Smooth muscle cell of the pulmonary artery (primary cell): ENCODE measurements at places on chromosomes 3 and 15. TPM values are rescaled to one million over a fixed set of nuclear protein-coding genes. Genes with fewer than 3 reads are reported as not detected.

Gene FBXL2
- total RNA-seq, result 17.4 and 27.8 TPM in 2 replicates

Gene NGRN
- total RNA-seq, result 89.4 and 97.8 TPM in 2 replicates

Gene C2CD4A
- total RNA-seq, result 0.36 and 1.4 TPM in 2 replicates

Gene EPB42
- total RNA-seq, result 0.23 TPM in 1 of 2 replicates, not detected in the other

Gene TBC1D21
- not detected in 2 replicates for total RNA-seq

Gene LRRIQ4
- total RNA-seq, result 0.07 TPM in 2 replicates

Gene CCDC54
- not detected in 2 replicates for total RNA-seq

Gene RYR3
- total RNA-seq, result 0.07 TPM in 1 of 2 replicates, not detected in the other

Gene STAC
- 23.2 and 28.2 TPM in 2 replicates for total RNA-seq

Gene NT5DC2
- total RNA-seq, result 117 and 122 TPM in 2 replicates

Gene CCR2
- not detected in 2 replicates for total RNA-seq

Gene PDIA5
- total RNA-seq, result 69.7 and 77.5 TPM in 2 replicates

Gene ZIC1
- total RNA-seq, result 0.03 and 0.13 TPM in 2 replicates

Gene SMCO1
- total RNA-seq, result not detected in 2 replicates

Gene GRM2
- 0.07 and 0.20 TPM in 2 replicates for total RNA-seq

Gene SNTN
- not detected in 2 replicates for total RNA-seq

Gene IQCH
- 4.0 and 5.0 TPM in 2 replicates for total RNA-seq

Gene PCSK6
- total RNA-seq, result 1.0 and 1.1 TPM in 2 replicates

Gene DAZL
- not detected in 2 replicates for total RNA-seq

Gene CLRN1
- total RNA-seq, result not detected in 2 replicates

Gene BTLA
- total RNA-seq, result 0.07 and 0.30 TPM in 2 replicates

Gene MOBP
- total RNA-seq, result not detected in 2 replicates

Gene GOLGA6A
- 0.03 and 0.07 TPM in 2 replicates for total RNA-seq

Gene CRYGS
- total RNA-seq, result 0.89 and 1.1 TPM in 2 replicates

Gene SEMA7A
- 9.4 and 20.7 TPM in 2 replicates for total RNA-seq

Gene MYO1E
- total RNA-seq, result 122 and 124 TPM in 2 replicates

Gene SCG5
- total RNA-seq, result 15.9 and 29.6 TPM in 2 replicates

Gene DLL4
- 0.07 and 0.10 TPM in 2 replicates for total RNA-seq

Gene SPINK8
- not detected in 2 replicates for total RNA-seq

Gene PDZRN3
- 26.0 and 49.3 TPM in 2 replicates for total RNA-seq

Gene RARB
- 5.2 and 10.2 TPM in 2 replicates for total RNA-seq

Gene CD86
- total RNA-seq, result not detected in 2 replicates

Gene FRMD5
- total RNA-seq, result 10.0 and 30.2 TPM in 2 replicates

Gene ADGRG7
- 0.07 TPM in 1 of 2 replicates, not detected in the other for total RNA-seq

Gene GRAMD2A
- 0.33 and 0.46 TPM in 2 replicates for total RNA-seq

Gene SYNPR
- not detected in 2 replicates for total RNA-seq

Gene CCDC71
- 14.1 and 18.4 TPM in 2 replicates for total RNA-seq

Gene MUC20
- 0.20 and 0.50 TPM in 2 replicates for total RNA-seq

Gene ERC2
- total RNA-seq, result 0.07 and 0.10 TPM in 2 replicates

Gene C3orf22
- total RNA-seq, result not detected in 2 replicates

Gene TMCO5A
- total RNA-seq, result not detected in 2 replicates

Gene REC114
- total RNA-seq, result not detected in 2 replicates

Gene SETMAR
- 8.6 and 10.2 TPM in 2 replicates for total RNA-seq

Gene RAB6B
- 1.7 and 4.2 TPM in 2 replicates for total RNA-seq

Gene ANKUB1
- not detected in 2 replicates for total RNA-seq

Gene SLC28A2
- not detected in 2 replicates for total RNA-seq

Gene B3GALNT1
- 21.2 and 34.3 TPM in 2 replicates for total RNA-seq

Gene BUB1B
- total RNA-seq, result 2.9 and 7.0 TPM in 2 replicates

Gene PLCH1
- under 0.01 and 0.03 TPM in 2 replicates for total RNA-seq

Gene IFT57
- 51.1 and 52.0 TPM in 2 replicates for total RNA-seq

Gene LSAMP
- 1.0 and 3.2 TPM in 2 replicates for total RNA-seq

Gene AMIGO3
- total RNA-seq, result not detected in 2 replicates

Gene PIGBOS1
- total RNA-seq, result 4.9 and 5.3 TPM in 2 replicates

Gene CLDN16
- under 0.01 and 0.30 TPM in 2 replicates for total RNA-seq

Gene CNTN6
- total RNA-seq, result 0.86 and 1.9 TPM in 2 replicates

Gene PLA1A
- 0.13 and 0.30 TPM in 2 replicates for total RNA-seq

Gene GOLGA8H
- total RNA-seq, result 0.30 and 0.39 TPM in 2 replicates

Gene IL17RB
- total RNA-seq, result under 0.01 TPM in 1 of 2 replicates, not detected in the other
